ENCODE measurements at places on chromosomes 7 and 10. TPM values are rescaled to one million over a fixed set of nuclear protein-coding genes. Genes with fewer than 3 reads are reported as not detected.

DNA sequence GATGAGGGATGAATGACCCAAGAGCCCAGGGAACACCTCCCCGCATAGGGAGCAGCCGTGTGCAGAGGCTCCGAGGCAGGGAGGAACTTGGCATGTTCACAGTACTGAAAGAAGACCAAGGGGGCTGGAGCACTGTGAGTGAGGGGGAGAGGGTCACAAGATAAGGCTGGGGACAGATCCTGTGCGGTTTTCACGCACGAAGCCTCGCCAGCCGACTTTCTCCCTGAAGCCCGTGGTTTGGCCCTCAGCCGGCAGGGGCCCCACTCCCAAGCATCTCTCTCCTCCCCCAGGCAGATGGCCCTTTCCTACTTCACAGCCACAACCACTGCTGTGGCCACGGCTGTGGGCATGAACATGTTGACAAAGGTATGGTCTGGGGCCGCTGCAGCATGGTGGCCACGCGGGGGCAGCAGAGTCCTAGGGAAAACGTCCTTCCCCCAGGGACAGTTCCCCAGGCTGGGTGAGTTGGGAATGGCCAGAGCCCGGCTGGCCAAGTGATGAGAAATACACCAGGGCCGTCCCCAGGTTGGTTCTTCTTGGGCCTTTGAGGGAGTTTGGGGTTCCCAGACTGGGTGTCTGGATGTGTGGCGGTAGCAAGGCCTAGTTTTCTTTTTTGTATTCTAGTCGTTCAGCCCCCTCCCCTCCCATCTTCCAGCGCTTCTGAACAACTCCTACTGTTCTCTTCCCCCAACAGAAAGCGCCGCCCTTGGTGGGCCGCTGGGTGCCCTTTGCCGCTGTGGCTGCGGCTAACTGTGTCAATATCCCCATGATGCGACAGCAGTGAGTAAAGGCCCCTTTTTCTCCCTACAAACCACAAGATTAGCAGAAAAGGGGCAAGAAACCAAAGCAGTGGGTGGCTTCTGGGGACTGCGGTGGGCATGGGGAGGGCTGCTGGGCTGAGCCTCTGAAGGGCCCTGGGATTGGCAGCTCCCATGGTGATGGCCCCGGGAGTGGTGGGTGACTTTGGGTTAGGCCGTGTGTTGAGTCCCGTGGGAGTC lies 14.4 kb upstream of the WBP1L start:
- DNase-seq = peak; percentile 82

HPS1 gene
- 99.5 TPM for total RNA-seq

GRCh38 chr7:66557214-66558200 lies 71.2 kb upstream of the KCTD7 start:
- peak; percentile 75 for DNase-seq

TAS2R5 gene
- 1.4 TPM for total RNA-seq

DNA sequence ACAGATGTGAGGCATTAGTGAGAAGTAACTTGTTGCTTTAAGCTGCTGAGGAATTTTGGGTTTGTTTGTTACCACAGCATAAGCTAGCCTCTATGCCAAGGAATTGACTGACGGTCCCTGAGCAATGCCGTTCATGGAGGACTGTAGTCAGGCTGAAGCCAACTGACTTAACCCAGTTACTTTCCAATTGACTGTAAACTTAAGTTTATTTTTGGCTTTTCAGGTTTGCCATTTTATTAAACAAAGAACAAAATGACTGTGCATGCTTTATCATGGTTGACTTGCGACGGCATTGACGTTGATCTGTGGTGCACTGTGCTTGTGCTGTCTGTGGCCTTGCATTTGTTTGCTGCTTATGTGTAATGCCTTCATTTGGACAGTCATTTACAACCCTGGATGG lies 53.5 kb downstream of the DNAJB9 start:
- no peak for DNase-seq

- DNase-seq = no peak
Observed at GRCh38 chr10:20363684-20364083, 533.4 kb downstream of the NEBL start.

- DNase-seq = no peak
Observed at GRCh38 chr7:114567416-114567815, 152.8 kb downstream of the FOXP2 start.

- no peak for DNase-seq
Observed at GRCh38 chr10:14798636-14799035, 23.9 kb upstream of the FAM107B start.

DNA sequence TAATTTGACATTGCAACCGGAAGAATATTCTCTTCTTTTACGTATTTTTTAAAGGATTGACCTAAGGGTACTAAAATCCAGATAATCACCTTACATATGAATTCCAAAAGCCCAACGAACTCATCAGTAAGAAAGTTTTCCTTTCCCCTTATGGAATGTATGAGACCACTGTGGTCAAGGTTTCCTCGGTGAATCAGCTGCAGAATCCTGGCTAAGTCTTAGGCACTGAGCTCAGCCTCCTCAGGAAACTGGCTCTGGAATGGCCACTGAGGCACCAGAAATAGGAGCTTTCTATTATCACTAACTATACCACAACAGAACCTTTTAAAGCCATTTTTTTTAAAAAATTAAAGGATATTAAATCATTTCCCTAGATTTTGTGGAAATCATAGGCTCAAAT lies 21.0 kb downstream of the SVIL start:
- DNase-seq = no peak

CCL26 gene
- total RNA-seq = not detected

- DNase-seq = no peak
Observed at GRCh38 chr7:121797657-121798452, 75.1 kb upstream of the PTPRZ1 start.

DNA sequence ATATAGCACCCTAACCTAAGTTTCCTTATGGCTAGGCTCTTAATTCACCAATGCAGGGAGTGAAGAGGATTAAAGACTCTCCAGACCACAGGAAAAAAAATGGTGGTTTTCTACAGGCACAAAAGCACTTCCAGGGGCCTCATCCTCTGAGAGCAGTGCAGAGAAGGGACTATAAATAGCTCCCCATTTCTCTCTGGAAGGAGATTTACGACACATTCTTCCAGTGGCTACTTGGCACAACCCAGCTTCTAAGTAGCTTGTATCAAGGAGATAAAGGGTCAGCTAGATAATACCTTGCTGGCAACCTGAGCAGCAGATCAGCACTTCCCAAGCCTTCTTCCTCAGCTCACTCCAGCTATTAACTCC lies 73.5 kb downstream of the CRPPA start:
- DNase-seq = no peak

COL17A1 gene
- total RNA-seq = not detected

DNA sequence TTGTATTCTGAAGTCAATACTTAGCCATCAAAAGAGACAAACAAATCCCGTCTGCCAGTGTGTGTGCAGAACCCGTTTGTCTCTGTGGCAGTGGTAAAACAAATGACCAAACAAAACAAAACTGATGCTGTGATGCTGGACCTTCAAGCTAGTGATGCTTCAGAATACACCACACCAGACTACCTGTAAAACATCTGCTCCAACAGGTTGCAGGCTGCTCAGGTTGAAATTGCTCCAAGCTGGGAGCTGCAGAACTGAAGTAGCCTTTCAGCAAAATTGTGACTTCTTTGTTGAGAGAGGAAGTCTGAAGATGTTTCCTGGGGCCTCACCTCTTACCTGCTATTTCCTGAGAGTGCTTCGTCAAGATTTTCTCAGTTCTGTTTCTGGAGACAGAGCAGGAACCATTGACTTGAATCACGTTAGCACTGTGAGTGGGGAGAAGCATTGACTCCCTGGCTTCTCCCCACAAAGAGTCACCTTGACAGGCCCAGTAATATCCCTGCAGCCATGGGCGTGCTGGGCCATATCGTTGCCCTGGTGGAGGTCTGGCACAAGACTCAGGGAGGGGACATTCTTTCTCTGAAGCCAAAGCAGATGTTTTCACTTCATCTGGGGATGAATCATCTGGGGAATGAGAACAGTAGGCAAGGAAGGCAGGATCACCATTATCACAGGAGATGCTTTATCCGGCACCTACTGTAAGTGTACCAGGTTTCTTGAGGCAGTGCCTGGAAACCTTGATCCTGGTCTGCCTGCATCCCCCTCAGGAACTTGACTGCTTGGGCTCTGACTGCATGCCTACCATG lies 80.2 kb downstream of the RBM20 start:
- DNase-seq = no peak

DNA sequence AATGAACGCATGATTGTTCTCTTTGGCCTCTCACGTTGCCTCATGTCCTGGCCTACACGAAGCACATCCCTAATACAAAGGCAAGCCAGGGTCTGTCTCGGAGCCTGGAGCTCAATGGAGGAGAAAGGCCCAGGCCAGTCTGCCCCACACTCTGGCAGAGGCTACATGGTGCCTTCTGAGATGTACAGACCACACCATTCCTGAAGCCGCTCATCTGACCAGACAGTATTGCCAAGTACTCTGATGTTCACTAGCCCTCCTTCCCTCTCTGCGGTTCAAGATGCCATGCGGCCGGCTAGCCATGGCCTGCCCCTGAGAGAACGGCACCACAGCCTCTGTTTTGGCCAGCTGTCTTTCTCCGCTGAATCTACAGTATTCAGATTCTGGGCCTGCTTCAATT lies 5.9 kb downstream of the BNIP3 start:
- DNase-seq = no peak

DNA sequence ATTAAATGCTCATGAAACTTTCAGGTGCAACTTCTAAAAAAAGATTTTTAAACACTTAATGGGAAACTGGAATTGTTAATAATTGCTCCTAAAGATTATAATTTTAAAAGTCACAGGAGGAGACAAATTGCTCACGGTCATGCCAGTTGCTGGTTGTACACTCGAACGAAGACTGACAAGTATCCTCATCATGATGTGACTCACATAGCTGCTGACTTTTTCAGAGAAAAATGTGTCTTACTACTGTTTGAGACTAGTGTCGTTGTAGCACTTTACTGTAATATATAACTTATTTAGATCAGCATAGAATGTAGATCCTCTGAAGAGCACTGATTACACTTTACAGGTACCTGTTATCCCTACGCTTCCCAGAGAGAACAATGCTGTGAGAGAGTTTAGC lies 79.3 kb downstream of the ITGB8 start:
- no peak for DNase-seq

DNA sequence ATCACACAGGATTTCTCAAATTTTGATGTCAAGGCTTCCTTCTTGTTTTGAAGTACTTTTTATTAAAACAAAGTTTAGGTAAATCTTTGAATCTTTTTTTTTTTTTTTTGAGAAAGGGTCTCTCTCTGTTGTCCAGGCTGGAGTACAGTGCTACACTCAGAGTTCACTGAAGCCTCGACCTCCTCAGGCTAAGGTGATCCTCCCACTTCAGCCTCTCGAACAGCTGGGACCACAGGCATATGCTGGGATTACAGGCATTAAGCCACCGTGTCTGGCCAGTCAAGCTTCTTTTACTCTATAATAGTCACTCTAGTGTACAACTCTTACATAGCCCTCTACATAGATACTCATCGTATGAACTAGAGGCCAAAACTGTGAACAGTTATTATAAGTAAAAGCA lies 3.4 kb downstream of the RUFY2 start:
- DNase-seq = no peak

GRCh38 chr10:133279326-133280226 lies 2.9 kb upstream of the ADAM8 start:
- no peak for DNase-seq

DNA sequence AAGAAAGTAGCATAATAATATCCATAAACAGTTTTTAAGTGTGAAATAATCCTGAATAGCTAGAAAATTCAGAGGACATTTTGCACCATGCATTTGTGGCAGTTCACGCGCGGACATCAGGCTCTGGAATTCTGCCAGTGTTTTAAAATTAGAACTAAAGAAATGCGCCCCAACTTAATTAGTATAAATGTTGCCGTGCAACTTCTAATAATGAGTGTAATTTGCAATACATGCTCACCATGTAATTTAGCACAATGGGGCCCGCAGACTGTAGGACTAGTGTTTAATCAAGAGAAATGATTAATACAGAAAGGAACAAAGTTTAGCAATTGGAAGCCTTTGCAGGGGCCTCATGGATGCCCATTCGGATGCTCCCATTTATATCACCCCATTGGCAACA lies 96.6 kb downstream of the PTPRE start:
- no peak for DNase-seq

FZD8 gene
- total RNA-seq = 0.35 TPM

DNA sequence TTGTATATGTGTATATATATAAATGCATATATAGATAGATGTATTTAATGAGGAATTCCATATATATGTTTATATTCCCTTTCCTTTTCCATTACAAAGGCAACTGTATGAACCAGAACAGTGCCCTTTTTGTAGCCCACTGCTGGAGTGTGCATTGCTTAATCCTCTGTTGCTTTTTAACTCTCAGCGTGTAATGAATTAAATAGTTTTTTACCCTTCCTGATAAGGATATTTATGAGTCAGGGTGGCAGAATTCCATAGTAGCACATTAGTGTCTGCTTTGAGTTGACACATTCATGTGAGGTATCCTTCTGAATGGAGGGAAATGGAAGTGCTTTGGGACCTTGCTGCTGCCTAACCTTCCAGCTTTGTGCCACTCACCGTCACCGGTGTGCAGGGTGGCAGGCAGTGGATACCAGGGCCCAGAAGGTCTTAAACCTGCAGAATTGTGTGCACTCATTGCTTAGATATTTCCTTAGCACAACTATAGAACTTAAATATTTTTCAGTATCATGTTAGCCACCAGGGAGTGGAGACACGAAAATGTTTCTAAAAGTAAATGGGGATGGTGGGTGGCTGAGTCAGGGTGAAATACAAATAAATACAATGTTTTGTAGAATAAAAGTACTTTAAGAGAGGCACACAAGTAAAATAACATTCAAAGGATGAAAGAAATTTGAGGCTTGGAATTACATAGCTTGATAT lies 117.9 kb downstream of the SND1 start:
- DNase-seq = no peak

DNA sequence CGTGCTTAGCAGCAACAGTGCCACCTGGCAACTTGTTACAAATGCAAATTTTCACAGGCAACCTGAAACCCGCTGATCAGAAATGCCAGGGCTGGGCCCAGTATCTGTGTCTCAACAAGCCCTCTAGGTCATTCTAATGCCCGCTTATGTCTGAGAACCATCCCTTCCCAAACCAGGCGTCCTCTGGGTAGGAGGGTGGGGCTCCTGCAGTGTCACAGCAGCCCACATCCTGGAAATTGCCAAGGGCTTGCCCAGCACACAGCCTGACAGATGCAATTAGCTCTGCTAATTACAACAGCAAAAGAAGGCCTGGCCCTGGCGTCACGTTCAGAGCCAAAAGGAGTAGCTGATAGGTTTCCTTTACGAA lies 15.9 kb downstream of the ITPRIP start:
- DNase-seq = peak; percentile 74

GRCh38 chr7:18555968-18556367 lies 60.4 kb downstream of the HDAC9 start:
- no peak for DNase-seq

CCNJ gene
- 7.6 TPM for total RNA-seq

HOGA1 gene
- total RNA-seq = not detected

GRCh38 chr10:132133005-132133404 lies 53.7 kb upstream of the DPYSL4 start:
- DNase-seq = no peak
